ENCODE measurements at places on chromosomes 1 and 21.

GRCh38 chr1:193358419-193358818, 172.0 kb upstream of the B3GALT2 start:
- no peak for DNase-seq

DNA sequence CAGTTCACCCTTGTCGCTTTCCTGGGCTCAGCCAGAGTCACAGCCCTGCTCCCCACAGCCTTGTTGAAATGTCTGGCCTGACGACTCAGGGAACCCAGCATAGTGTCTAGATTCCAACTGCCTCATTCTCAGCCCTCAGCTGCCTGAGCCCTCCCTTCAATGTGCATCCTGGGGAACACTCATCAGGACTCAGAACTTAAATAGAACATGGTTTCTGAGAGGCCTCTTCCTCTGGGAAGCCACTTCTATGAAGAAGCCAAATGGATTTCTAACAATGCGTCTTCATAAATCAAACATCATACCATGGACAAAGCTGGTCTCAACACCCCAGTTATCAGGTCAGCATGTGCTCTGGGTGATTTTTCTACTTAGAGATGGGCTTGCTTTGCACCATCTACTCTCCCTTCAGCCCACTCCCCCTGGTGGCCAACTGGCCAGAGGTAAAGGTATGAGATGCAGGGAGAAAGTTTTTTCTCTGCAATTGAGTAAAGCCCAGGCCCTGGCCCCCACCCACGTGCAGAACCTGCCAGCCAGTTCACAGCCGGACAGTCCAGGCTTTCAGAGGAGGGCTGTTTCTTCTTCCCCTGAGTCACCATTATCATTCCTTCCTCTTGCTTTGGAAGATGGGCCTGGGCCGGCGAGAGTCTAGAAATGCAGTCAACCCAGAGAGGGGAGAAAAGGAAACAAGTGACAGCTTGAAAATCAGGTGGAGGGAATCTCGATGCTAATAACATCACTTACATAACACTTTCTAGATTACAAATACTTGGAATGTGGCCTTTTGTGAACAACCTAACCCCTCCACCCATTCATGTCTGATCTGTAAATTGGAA, 32.1 kb downstream of the CD244 start:
- DNase-seq, result peak; percentile 45

DNA sequence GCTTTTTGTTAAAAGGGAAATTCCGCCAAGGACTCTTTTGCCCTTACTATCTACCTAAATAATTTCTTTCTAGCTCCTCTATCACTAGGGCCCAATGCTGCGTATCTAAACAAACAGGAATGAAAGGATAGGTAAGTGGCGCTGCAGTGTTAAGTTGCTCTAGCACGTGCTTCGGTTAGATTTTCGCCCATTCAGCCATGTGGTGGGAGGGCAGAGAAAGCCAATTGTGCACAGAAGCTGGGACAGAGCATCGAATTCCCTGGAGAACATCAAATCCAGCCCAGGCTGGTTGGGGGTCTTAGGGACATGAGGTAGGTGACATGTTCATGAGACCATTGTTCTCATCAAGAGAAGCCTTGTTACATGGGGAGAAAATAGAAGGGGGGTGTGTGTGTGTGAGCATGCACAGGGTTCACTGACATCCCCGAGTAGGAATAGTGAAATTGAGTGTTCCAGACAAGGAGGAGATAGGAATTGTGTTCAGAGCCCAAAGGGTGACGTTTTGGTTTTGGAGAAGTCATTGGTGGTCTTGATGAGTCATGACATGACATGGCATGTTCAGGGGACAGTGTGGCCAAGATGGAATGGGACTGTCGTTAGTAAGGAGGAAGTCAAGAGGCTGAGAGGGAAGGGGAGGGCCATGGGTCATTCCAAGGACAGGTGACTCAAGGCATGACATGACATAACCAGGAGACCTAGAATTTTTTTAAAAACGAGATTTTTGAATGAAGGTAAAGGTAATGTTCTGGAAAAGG, 107.1 kb downstream of the TLR5 start:
- DNase-seq, result no peak

GRCh38 chr1:201505503-201505890, 1.4 kb downstream of the CSRP1 start:
- no peak for DNase-seq

DNA sequence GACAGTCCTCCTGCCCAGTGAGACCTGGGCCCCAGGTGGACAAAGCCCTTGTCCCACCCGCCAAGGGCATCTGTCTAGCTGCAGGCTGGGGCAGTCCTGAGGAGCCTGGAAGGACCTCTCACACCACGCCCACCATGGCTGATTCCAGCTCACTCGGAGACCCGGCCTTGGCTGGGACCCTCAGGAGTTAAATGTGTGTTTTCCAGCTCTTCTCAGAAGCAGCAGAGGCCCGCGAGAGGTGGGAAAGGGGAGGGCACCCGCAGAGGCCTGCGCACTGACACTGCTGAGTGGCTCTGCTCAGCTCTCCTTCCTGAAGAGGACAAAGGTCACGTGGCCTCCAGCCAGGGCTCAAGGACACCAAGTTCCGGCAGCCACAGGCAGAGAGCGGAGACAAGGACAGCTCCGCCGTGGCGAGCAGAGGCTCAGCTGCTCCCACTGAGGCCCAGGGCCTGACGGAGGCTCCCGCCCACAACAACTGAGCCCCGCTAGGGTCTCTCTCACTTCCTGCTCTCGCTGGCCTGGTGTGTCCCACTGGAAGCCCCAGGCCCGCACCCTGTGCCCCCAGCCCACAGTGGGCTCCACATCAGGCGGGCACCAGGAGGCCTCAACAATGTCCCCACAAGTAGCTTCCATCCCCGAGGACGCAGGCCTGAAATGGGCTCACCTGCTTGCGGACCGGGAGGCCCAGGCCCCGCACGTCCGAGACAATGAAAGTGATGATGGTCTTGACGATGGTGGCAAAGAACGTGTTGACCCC, 16.9 kb downstream of the SLC19A1 start:
- DNase-seq, result no peak

DNA sequence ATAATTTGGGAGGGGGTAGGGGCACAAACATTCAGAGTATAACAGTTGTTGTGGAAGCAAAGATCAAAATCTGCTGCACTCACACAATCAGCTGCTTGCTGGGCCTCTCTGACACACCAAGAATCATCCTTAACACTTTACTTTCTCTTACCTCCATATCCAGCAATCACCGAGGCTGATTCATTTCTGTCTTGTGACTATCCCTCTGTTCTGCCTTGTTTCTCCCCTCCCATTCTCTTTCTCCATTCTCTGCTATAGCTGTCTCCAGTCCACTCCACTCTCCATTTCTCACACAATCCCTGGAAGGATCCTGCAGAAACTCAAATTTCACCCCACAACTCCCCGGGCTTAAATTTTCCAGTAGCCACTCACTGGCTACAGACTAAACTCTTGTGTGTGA, 91.8 kb upstream of the NGF start:
- DNase-seq, result no peak

GRCh38 chr1:39230261-39231190, 26.0 kb downstream of the MACF1 start:
- DNase-seq, result peak; percentile 8

DNA sequence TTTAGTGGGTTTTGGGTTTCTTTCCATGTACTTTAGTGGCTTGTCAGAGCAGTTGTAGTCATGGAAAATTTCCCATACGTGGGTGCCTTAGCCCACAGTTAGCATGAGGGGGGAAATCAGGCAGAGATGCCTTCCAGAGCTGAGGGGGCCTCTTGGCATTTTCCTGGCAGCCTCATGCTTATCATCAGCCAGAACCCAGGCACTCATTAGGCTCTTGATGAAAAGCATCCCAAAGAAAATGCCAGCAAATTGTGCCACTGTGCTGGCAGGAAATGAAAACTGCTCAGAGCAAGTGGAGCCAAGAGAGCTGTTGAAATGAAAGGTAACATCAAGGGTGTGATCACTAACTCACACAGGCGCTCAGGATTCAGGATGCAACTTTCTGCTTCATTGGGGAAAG, 128.0 kb downstream of the TNNI3K start:
- no peak for DNase-seq

- DNase-seq, result no peak
Observed at GRCh38 chr1:26401891-26402290, 8.7 kb upstream of the LIN28A start.

DNA sequence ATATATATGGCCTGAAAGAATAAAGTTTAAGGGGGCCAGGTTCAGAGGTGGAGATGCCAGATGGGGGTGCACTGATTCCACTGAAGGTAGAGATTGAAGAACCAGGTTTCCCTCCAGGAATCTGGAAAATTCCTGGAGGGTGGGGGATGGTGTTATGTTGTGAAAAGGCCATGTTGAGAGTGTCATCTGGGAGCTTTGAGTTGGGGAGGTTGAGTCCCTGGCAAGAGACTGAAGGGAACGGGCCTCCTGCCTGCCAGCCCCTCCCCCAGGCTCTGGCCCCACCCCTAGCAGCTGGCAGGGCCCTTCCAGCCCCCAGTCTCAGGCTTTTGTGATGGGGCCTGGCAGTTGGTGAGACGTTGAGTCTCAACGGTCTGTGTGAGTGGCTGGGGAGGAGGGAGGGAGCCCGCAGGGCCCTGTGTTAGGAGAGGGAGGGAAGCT, 4.1 kb downstream of the PTPRU start:
- DNase-seq, result no peak

DNA sequence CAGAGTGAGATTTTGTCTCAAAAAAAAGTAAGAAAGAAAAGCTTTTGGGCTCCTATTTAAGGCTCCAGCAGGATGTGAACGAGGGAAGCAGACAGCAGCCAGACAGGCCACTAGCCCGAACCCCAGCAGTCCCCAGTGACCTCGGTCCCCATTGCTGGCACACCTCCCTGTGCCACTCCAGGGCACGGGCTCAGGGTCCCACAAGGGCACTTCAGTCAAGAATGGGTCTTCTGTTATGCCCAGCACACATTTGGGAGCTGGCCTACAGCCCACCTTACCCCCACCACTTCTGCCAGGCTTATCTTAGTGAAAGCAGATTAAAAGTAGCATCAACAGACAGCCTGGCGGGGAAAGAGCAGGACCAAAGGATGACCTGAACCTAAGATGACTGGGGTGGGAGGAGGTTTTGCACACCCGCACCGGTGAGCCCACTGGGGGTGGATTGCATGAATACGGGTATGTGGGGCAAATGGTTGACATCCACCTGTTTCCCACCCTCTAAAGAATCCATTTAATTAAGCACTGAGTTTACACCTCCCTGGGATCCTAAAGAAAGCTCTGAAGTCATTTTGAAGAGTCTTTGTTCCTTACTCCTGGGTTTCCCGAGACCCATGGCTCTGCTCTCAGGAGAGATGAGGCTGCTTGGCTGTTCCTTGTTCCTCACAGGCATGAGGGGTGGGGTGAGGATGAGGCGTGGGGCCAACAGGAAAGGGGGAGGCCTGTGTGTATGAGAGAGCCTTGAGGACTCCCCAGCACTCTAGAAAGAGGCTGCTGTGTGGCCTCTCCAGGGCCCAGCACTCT, 4.7 kb downstream of the CHI3L1 start:
- DNase-seq, result no peak

GRCh38 chr1:225514671-225515081, 86.8 kb upstream of the LBR start:
- no peak for DNase-seq

GRCh38 chr1:52904927-52905698, 16.4 kb downstream of the ECHDC2 start:
- DNase-seq, result no peak

GRCh38 chr1:209838537-209838936, 10.8 kb downstream of the UTP25 start:
- no peak for DNase-seq

DNA sequence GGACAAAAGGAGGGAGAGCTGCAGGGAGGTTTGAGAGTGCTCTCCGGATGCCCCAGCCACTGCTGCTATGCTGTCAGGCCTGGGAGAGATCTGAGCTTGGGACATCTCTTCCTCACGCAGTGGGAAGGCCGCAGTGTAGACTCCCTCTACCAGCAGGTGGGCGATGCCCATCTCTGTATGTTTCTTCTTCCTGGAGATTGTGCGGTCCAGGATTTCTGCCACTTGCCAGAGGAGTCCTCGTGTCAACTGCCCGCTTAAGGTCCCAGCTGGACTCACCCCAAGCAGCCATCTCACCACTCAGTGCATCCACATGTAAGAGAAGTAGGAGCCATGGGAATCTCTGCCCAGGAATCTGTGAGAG, 10.9 kb downstream of the CPLANE2 start:
- DNase-seq, result no peak

DNA sequence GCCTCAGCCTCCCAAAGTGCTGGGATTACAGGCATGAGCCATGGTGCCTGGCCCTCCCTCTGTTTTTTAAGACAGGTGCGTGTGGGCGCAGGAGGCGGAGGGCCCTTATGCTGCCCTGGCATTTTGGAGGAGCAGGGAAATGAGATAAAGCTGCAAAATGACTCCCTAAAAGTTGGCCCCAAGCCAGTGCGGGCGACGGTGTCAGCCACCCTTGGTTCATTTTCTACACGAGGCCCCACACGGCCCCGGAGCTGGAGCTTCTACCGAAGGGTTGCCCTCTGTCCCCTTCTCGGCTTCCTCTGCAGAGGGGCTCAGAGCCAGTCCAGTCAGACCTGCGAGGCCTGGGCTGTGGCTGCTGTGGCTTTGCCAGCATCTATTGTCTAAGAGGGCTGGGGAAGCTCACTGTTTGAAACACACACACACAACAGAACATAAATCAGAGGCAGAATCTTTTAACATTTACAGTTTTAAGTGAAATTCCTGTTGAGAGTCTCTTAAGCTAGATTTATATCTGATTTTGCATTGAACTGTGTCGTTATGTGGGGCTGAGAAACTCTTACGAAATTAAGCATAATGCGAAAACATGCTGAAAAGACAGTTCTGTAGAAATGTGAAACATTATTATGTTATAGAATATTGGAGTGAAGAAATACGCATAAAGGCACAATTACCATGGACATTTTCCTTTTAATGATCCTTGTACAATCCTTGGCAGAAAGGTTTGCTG, 255.9 kb downstream of the CAMTA1 start:
- no peak for DNase-seq

GRCh38 chr1:112386731-112387346, 9.2 kb upstream of the CTTNBP2NL start:
- DNase-seq, result no peak

DNA sequence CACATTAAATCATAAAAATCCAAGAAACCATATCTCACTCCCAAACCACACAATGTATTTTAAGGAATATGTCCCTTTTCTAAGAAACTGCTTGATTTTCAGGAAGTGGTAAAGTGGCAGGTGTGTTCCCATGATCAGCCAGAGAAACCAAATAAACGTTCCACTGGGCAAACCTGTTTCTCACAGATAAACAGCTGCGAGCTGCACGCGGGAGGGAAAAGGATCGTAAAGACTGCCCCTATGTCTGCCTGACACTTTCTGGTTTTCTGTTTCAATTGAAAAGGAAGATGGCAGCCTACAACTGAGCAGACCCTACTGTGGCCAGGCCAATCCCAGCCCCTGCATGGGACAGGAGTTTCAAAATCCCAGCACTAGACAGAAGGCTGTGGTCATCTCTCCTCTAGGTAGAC, 36.6 kb downstream of the HIVEP3 start:
- DNase-seq, result no peak

GRCh38 chr1:109923131-109923945, 12.7 kb downstream of the CSF1 start:
- DNase-seq, result no peak

GRCh38 chr1:76144247-76144646, 69.7 kb downstream of the ST6GALNAC3 start:
- DNase-seq, result no peak
